Naive thymus-derived CD8-positive, alpha-beta T cell (primary cell): ENCODE measurements at places on chromosomes 1 and 21.

GRCh38 chr1:156675210-156676113, 1.7 kb downstream of the NES start:
- no peak for DNase-seq

DNA sequence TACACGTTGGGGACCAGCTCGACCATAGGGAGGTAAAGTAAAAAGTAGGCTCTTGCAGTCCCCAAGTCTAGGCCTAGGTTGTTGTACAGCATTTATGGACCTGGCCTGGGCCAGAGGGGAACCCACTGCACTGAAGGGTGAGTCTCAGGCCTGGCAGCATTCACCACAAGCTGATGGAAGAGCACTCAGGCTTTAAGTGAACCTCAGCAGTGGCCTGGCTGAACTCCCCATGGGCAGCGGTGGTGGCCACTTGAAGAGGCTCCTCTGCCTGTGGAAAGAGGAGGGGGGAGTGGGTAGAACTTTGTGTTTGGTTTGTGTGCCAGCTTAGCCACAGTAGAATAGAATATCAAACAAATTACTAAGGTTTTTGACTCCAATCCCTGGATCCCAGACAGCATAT, 176.2 kb upstream of the PRMT6 start:
- DNase-seq, result no peak

DNA sequence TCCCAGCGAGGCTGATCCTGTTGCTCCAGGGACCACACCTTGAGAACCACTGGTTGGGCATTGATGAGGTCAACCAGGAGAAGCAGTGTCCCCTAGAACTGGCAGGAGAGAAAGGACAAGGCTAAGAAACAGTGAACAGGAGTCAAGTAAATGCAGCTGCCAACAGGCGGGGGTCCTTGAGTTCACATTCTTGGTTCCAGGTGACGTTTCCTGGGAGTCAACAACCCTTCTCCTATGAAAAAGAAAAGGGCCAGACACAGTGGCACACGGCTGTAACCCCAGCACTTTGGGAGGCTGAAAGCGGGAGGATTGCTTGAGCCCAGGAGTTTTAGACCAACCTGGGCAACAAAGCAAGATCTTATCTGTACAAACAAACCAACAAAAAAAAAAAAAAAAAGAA, 98.3 kb downstream of the KAZN start:
- no peak for DNase-seq

GRCh38 chr1:109891930-109892329, 18.7 kb upstream of the CSF1 start:
- DNase-seq, result no peak

- no peak for DNase-seq
Measured at GRCh38 chr1:184298440-184299405, 88.1 kb upstream of the C1orf21 start.

GRCh38 chr1:30955448-30956015, 47.0 kb upstream of the SDC3 start:
- DNase-seq, result no peak

DNA sequence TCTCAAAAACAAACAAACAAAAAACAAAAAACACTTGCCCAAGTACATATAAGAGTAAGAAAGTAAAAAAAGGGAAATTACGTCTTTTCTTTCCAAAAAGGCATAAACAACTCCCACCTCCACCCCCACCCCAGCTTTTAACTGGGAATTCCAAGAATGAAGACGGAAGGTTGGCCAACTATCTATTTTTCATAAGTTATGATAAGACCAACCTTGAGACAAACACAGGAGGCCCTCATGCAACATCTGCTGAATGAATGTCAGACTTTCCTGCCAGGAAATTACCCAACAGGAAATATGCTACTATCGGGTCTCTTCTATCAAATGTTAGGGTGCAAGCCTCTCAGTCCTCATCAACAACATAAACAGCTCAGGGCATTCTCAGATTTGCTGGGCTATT, 1.9 kb downstream of the BSDC1 start:
- DNase-seq, result no peak

GRCh38 chr1:93695411-93696005, 13.9 kb upstream of the BCAR3 start:
- DNase-seq, result no peak

DNA sequence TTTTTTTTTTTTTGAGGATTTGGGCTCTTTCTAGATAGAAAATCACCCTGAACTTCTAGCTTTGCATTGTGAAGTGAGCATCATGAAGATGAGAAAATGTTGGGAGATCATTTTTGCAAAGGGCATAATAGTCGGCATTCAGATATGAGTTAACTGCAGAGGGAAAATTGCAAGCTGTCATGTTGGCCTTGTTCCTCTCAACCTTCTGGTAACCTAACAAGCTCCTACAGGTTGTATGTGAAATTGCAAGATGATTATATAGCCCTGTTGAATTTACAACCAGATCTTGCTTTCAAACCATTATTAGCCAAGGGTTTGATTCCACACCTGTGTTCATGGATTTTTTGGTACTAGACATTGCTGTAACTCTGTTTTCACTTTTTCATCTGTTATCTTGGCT, 2.2 kb downstream of the ELOA start:
- no peak for DNase-seq

DNA sequence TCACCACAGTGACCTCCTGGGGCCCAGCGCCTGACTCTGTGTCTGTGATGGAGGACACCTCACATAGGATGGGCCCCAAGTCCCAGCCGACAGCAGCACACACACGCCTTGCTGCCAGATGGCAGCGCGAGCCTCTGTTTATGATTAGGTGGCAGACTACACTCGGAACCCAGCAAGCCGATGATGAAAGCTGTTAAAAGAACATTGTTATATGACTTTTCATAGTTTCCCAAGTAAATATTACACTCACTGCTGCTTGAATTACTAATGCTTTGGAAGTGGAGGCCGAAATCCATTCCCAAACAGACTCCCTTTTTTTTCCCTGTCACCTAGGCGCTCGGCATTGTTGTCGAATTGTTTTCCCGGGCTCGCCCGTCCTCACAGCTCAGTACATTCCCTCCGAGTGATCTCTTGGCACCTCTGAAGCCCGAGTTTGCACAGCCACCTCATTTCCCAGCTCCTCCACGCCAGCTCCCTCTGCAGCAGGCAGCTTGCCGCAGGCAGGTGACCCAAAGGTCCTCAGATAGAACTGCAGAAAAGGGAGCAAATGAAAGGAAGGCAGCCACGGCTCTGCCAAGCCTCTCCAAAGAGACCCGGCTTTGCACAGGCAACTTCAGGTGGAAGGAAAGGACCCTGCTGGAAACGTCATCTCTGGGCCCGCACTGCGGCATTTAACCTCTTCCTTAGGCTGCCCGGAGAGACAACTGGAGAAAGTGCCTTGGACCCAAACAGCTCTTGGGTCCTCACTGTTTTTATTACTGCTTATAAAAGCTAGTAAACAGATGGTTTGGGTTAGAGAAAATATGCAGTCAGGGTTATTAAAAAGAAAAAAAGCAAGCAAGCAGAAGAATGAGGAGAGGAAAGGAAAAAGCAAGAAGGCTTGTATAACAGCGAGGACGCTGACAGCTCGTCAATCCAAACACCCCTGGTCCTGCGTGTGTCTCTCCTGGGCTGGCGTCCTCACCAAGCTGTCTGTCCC, 72.2 kb upstream of the SLC25A33 start:
- DNase-seq, result no peak

DNA sequence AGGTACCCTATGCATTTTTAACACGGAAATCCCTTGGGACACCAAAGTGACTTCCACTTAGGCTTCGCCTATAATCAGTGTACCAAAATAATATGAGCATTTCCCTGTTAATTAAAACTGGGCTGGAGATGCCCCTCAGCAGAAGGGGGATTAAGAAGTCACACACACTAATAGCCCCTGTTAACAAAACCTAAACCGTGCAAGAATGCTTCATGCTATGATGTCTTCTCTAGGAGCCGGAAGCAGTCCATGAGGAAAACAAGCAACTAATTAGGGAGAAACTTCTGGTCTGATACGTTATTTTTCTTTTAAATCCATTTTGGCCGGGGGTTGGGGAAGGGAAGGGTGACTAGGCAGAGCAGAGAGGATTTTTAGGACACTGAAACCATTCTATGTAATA, 123.4 kb downstream of the ESRRG start:
- no peak for DNase-seq

DNA sequence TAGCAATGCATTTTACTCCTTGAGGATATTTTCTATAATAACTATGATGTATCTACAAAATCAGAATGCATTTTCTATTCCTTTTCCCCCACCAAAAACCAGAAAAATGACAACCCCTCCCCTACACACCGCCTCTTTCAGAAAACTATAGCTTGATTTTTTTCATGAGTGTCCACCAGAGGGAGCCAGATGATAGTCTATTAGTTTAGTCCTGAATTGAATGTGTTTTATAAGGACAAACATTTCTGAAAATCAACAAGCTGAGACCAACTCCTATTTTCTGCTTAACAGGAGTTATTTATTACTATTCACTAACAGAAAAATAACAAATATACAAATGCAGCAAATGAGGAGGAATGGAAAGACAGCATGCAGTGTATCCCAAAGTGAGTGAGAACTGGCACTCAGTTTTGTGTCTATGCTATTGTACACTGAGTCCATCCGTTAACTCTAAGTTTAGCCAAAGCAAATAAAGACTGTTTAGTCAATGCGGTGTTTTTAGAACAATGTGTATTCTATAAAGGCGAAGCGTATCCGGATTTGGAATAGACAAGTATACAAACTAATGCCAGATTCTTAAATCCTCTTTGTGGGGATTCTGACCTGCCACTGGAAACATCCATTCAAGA, 182.6 kb downstream of the VAV3 start:
- DNase-seq, result peak; percentile 75

GRCh38 chr1:93989601-93990000, 80.4 kb upstream of the GCLM start:
- DNase-seq, result no peak

DNA sequence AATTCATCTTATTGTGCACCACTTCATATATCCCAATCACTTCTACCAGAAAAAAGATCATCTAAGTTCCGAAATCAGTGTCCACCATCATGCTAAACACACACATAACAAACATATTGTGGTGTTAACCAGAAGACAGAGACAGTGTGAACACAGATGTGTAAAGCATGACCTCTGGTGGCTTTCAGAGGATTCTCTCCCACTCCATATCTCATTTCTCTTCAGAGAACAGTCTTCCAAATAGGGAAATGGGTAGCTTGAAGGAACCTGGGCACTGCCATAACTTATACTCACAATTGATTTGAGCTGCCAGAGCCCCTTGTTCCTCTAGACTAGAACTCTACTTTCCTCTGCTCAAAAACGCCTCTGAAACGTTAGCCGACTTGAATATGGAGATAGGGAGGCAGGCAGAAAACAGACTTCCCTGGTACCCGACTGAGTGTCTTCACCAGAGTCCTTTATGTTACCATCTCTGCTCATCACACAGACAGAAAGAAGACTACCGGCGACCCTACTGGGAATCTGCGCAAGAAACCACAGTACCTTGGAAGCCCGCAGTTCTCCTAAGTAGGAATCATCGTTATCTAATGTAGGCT, 1.8 kb upstream of the ELAPOR1 start:
- no peak for DNase-seq

GRCh38 chr1:101122452-101123166, 97.0 kb upstream of the DPH5 start:
- no peak for DNase-seq

DNA sequence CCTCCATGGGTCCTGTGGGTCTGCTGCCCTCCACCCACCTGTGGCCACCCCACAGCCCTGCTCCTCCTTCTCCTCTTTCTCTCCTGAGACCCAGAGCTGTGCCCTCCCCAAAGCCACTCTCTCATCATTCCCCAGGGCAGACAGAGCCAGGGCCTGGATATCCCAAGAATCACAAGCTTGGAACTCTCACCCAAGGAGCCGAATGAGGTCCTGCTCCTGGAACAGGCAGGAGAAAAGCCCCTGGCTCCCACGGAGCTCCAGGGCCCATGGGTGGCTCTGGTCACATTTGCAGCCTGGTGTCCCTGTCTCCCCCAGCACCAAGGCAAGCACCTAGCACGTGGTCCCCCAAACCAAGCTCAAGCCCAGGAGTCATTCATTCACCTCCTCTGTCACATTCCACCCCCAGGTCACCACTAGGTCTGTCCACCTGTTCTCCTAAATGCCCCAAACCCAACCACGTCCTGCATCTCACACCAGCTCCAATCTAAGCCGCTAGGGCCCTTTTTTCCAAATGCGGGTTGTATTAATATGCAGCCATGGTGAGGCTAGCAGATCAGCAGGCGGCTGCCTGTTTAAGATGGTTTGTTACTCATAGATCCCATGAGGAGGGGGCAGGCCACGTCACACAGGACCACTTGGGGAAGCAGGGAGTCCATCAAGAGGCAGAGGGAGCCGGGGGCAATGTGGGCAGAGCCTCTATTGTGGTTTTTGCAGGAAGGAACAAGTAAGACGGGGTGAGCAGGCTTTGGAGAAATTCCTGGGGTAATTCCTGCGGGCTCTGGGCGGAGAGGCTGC, 215.5 kb upstream of the VAMP3 start:
- DNase-seq, result no peak

DNA sequence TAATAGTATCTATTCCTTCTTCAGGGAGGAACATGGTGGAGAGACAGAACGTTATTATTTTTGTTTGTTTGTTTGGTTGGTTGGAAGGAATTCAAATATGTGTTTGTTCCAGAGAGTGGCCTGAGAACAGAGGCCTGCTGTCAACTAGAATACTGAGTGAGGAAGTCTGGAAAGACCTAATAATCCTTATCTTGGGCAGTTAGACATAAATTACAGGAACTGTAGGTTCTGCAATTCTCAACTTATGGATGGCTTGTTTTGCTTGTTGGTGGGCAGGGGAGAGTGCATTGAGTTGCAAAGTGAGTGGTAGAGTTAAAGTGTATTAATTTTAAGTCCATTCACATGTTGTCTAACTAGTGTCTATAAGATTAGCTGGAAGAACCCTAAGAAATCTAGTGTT, 197.6 kb downstream of the BACH1 start:
- DNase-seq, result no peak
